ENCODE measurements at places on chromosomes 4 and X.

- no peak for DNase-seq
These were observed 59.2 kb upstream of the TMEM47 start for GRCh38 chrX:34716302-34716701.

DNA sequence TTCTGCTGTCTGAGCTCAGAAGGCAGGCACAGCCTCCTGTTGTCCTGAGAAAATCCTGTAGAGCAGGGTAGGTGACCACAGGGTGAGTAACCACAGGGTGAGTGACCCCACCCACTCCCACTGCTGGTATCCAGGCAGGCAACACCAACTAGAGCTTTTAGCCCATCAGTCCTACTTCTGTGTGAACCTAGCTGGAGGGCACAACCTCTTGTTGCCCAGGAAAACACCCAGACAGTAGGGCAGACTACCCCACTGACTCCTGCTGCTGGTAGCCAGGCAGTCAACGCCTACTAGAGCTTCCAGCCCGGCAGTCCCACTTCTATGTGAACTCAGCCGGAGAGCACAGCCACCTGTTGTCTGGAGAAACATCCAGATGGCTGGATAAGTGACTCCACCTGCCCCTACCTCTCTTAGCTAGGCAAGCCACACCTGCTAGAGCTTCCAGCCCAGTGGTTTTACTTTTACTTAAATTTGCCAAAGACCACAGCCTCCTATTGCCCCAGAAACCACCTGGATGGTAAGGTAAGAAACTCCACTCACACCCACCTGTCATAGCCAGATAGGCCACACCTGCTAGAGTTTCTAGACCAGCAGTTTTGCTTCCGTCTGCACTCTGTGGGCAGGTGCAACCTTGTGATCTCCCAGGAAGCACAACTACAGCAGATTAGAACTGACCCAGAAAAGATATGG is 371.6 kb downstream of the INPP4B start:
- no peak for DNase-seq

DNA sequence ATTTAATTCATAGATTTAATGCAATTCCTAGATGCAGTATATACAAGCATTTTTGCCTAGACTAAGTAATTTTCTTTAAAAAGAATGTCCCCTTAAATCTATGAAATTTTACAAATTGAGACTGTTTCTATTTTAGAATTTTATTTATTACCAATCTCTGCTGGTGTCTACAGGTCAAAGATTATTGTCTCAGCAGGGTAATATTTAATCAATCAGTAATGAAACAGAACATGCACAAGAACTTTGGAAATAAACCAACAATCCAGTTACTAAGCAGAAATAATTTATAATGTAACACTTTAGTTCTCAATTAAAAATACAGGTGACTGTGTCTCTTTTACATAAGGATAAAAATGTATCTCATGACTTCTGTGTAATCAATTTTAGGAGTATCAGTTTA is 266.2 kb downstream of the PPP3CA start:
- DNase-seq: no peak

DNA sequence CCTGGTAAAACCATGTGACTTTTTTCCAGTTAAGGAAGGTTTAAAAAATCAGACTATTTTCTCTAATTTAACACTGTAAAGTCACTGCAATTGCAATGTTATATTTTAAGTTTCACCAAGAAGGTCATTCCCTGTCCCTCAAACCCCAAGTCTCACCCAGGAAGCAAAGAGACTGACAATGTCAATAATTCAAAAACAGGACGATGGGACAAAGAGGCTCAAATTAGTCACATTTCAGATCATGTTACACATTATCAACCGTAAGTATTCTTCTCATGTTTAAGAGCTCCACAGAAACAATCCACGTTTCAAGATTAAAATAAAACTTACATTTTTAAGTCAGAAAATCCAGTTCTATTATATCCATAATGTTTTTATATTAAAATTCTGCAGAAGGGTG is 13.2 kb downstream of the SHISA3 start:
- no peak for DNase-seq

DNA sequence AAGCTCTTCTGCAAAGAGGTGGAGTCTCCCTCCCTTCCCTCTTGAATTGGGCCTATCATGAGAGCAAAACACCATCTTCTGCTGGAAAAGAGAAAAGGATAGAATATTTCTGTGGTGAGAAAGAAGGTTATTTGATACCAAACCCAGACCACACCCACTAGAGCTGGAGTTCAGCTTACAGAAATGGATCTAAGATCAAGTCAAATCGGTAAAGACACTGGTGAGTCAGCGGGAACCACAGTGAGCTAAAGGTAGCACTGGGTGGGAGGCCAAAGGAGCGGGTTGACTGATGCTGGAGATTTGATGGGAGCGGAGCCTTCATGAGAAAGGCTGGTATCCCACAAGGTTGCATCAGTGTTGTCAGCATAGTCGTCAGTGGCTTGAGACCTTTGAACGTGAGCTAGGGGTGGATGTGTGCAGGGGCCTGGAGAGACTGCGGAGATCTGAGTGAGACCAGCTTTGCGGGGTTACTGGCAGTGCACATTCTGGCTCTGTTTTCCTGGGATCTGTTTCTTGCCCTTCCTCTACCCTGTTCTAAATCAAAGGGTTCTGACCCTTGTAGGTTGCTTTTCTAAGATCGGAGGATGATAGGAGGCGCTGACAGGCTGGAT is 106.4 kb upstream of the SCOC start:
- no peak for DNase-seq

GRCh38 chr4:165963621-165964020 is 90.6 kb downstream of the TLL1 start:
- no peak for DNase-seq

- peak; percentile 11 for DNase-seq
These were observed 28.1 kb downstream of the SMIM43 start for GRCh38 chr4:121736735-121737351.

DNA sequence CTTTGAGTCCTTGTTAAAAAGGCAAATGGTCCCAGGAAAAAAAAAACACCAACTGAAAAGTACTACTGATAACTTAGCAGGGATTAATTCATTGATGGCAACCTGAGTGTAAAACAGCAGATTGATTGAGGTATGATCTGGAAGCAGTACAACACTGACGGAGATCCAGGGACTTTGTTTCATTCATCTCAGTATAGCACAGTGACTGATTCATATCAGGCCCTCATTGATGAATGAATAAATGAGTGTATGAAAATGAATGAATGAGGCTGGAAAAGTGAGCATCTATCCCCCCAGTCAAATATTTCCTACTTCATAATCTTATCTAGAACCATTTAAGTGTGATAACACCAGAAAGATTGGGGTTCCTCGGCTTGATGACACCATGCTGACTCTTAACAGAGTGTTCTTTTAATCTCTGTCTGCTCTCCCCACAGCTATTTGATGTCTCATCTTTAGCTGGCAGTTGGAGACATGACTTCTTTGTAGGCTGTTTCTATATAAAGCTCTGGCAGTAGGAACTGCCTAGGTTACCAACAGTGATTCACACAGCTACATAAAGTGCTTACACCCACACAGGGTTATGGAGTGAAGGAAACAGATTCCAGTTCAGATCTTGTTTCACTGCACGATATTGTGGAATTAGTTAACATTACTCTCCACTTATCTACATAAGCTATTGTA is 18.6 kb upstream of the RNF128 start:
- no peak for DNase-seq

DNA sequence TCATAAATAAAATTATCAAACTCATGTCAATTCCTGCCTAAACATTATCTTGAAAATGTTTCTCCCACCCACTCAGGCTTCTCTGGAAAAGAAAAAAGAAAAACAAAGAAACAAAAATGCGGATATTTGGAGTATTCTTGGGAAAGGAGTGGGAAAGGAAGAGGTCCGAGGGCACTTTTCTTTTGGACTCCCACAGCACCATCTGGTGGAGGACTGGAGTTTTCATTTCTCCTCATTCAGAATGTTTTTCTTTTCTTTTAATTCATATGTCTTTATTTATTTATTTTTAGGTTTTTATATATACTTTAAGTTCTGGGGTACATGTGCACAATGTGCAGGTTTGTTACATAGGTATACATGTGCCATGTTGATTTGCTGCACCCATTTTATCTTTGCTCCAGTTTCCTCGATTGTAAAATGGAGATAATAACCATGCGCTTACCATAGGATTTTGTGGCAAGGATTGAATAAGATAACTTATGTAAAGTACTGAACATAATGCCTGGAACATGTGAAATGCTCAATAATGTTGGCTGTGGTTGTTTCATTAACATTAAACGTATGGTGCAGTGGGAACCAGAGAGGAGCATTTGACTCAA is 8.0 kb upstream of the KCNE5 start:
- no peak for DNase-seq
